Right kidney (tissue), 9 donors: ENCODE measurements at places on chromosomes 16 and 17.

- DNase-seq = no peak
Observed at GRCh38 chr16:73027685-73028111, 20.2 kb downstream of the ZFHX3 start.

DNA sequence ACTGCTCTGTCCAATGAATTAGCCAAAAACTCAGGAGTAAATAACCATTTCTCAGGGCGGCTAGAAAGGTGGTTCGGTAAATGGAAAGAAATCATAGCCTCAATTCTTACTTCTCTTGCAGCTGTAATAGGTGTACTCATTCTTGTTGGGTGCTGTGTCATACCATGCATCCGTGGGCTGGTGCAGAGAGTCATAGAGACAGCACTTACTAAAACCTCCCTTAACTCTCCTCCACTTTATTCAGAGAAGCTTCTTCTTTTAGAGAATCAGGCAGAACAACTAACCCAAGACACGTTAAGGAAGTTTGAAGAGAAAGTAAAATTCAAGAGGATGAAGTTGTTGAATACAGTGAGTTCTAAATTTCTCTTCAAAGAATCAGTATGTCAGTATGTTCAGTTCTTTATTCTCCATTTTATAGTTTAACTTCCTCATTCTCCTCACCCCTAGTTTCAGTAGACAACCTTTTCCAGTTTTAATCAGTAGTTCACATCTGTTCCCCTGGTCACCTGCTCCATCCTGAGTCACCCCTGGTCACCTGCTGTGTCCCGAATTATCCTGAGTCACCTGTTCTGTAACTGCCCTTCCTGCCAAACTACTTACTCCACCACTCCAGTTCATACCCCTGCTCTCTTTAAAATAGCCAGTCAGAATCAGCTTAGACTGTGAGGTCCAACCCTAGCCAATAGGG is 85.9 kb downstream of the EMP2 start:
- DNase-seq = no peak

DNA sequence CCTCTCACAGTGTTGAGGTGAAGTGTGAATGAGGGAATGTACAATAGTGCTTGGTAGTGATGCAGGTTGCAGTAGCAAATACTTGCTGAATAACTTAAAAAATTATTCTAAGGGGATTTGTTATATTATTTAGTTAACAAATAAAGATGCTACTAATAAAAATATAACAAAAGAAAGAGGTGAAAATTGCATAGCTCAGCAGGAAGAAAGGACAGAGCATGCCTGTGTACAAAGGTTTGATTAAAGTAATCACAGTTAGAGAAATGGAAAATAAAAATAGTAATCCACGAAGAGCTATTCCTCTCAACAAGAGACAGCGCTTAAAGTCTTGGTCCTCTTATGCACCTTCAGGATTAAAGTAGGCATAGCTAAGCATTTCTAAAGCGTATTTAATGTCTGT is 11.0 kb downstream of the GOT2 start:
- DNase-seq = no peak

GRCh38 chr17:57948555-57949420 is 6.4 kb downstream of the CUEDC1 start:
- DNase-seq = no peak

- no peak for DNase-seq
Observed at GRCh38 chr17:63116228-63116627, 150.2 kb downstream of the TANC2 start.

DNA sequence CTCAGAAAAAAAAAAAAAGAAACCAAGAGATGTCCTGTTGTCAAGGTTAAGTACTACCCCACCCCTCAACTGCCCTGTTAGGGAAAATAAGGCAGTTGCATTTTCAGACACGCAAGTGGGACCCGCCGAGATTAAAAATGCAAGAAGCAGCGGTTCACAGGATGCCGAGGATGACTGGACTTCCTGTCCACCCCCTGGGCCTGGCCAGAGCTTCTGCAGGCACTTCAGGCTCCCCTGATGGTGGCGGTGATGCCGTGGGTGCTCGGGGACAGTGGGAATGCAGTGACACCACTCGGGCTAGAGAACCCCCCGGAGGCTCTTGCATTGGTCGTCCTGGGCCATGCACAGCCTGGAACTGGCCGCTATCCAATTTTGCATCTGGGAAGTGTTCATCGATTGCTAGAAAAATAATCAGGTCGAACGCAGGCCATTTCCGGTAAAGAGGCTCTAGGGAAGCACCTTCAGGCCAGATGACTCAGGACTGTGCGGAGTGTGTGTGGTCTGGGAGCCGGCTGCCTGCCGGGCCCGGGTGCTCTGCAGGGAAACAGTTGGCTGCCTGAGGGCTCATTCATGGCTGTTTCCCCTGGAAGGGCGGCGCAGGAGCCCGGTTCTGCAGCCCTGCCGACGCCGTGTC is 13.4 kb upstream of the CRISPLD2 start:
- no peak for DNase-seq

DNA sequence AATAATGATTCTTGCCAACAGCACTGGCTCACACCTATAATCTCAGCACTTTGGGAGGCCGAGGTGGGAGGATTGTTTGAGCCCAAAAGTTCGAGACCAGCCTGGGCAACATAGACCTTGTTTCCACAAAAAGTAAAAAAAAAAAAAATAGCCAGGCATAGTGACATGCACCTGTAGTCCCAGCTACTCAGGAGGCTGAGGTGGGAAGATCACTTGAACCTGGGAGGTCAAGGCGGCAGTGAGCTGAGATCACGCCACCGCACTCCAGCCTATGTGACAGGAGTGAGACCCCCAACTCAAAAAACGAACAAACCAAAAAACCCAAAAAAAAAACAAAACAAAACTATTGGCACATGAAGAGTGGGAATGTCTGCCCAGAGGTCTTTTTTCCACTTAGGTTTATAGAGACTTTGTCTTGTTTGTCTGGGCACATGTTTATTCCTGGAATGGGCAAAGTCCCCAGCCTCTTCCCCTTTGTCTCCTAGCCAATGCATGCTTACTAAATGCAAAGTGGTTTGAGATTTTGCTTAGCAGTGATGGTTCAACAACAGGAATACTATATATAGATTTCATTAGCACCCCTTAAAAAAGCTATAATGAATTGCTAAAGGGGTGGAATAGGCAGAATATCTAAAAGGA is 25.9 kb downstream of the NMT1 start:
- no peak for DNase-seq

GRCh38 chr17:74199306-74200092 is 4.0 kb upstream of the RPL38 start:
- DNase-seq = peak; percentile 69

- no peak for DNase-seq
Observed at GRCh38 chr16:75116081-75116910, at the start of gene LDHD. TSS of gene LDHD (minus strand) at chr16:75116780. CDS start at chr16:75116720, 60 bp downstream.

GRCh38 chr17:48236681-48237134 is 129.1 kb downstream of the SNX11 start:
- DNase-seq = no peak

DNA sequence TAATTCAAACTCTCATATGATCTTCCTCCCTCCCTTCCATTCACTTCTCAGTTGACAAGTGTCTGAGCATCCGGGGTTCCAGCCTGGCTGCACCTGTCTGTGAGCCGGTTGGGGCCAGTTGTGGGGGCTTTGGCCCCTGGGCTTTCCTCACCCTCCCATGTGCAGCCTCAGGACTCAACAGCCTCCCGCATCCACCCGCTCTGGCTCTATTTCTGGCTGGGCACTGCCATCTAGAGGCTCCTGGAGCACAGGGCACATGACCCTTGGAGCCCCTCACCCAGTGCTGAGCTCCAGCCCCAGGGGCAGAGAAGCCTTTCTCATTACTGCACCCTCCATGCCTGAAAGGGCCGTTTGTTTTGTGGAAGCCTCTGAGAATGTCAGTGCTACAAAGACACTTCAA is 43.3 kb downstream of the HAPSTR1 start:
- peak; percentile 23 for DNase-seq

DNA sequence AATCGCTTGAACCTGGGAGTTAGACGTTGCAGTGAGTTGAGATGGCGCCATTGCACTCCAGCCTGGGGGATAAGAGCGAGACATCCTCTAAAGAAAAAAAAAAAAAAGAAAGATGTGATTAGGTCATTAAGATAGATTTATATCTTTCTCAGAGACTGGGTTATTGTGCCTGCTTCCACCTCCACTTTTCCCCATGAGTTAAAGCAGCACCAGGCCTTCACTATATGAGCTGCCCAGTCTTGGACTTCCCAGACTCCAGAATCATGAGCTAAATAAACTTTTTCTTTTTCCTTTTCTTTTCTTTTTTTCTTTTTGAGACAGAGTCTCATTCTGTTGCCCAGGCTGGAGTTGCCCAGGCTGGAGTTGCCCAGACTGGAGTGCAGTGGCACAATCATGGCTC is 19.4 kb upstream of the CDH1 start:
- DNase-seq = no peak

DNA sequence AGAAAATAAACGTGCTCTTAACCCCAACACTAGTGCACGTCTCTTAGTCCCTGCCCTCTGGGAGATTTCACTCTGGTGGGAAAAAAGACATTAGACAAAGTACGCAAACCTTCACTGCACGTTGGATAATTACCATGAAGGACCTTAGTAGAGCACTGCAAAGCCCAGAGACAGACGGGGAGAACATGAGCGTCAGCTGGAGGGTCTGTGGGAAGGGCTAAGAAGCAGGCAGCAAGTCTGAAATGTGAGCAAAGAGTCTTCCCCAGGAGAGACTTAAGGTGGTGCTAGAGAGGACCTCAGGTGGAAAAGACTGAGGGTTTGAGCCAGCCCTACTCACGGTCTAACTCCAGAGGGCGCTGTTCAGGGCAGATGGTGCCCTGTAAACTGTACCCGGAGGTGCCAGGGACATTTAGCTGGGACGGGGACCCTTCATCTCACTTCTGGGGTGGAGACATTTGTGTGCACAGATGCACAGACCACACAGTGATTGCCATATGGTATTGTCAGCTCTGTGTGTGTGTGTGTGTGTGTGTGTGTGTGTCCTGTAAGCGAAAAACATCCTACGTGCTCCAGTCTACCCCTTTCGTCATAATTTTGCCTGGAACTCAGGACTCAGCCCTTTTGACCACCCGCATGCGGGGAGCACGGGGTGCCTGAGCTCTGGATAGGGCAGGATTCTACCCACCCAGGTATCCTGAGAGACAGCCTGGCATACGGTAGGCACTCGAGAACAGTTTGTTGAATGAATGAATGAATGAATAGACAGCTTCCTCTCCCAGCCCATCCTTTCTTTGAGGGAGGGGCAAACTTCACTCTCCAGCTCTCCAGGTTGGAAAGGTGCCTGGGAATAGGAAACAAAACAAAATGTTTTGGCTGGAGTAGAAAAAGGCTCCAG is 10.1 kb upstream of the STAC2 start:
- no peak for DNase-seq

- DNase-seq = no peak
Observed at GRCh38 chr16:62177351-62178203, 141.3 kb upstream of the CDH8 start.

DNA sequence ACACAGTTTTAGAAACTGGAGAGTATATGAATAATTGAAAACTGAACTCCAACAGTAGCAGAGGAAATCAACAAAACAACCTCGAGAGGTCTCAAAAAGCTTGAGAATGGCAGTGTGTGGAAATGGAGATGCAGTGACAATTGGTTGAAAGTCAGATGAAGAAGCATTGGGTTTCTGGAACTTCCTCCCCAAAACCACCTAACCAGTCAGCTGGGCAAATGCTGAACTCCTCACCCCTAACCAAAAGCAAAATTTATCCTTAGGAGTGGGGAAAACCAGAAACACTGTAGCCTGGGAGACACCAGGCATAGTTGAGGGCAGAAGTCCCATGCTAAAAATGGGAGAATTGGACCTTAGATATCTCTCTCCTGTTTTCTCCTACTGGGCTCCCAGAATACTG is 109.9 kb downstream of the TANC2 start:
- DNase-seq = no peak

GRCh38 chr17:17570140-17570797 is 21.2 kb downstream of the PEMT start:
- DNase-seq = no peak

GRCh38 chr16:28110479-28110878 is 47.0 kb upstream of the GSG1L start:
- DNase-seq = no peak

- no peak for DNase-seq
Observed at GRCh38 chr16:5070431-5071186, 1.0 kb upstream of the ALG1 start.

- no peak for DNase-seq
Observed at GRCh38 chr17:51362811-51363585, 102.7 kb downstream of the UTP18 start.

DNA sequence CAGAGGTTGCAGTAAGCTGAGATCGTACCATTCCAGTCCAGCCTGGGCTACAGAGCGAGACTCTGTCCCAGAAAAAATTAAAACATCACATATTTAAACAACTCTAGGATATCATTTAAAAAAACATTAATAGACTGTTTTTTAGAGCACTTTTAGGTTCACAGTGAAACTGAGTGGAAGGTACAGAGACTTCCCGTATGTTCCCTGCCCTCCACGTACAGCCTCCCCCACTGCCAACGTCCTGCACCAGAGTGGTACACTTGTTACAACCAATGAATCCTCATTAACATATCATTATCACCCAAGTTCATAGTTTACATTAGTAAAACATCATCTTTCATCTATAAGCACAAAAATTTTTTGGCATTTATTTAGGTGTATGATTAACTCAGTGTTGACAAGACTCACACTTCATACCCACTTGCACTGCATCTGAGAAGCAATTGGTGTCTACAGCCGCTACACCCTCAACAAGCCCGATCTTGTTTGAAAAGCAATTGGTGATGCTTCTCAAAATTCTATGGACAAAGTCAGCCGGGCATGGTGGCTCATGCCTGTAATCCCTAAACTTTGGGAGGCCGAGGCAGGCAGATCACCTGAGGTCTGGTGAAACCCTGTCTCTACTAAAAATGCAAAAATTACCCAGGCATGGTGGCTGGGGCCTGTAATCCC is 39.9 kb upstream of the STH start:
- DNase-seq = no peak

GRCh38 chr17:4853208-4853671 is 20.1 kb downstream of the MINK1 start:
- no peak for DNase-seq

GRCh38 chr17:41417576-41418015 is 6.8 kb downstream of the KRT37 start:
- DNase-seq = no peak

- DNase-seq = no peak
Observed at GRCh38 chr17:75615301-75615700, 17.9 kb upstream of the SMIM5 start.

GRCh38 chr16:2238150-2238837 is 2.0 kb downstream of the DNASE1L2 start:
- DNase-seq = no peak

GRCh38 chr17:44905006-44906000 is 6.1 kb upstream of the EFTUD2 start:
- DNase-seq = no peak

- no peak for DNase-seq
Observed at GRCh38 chr16:2437032-2437790, 8.0 kb downstream of the CCNF start.

DNA sequence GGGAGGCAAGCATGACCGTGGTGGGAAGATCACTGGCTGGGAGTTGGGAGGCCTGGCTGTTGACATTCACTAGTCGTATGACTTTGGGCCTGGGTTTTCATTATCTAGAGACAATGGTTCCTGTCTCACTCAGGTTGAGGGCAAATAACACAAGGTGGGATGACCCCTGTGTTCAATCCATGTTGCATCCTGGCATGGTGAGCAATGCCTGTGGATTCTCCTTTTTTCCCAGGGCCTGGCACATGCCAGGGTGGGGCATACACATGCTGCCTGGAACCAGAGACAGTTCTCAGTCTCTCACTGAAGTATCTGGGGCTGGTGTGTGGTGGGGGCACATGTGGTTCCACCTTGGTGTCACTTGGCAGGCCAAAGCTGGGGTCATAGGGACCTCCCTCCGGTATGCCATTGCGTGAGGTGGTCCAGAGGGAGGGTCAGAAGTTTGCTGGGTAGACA is 5.4 kb downstream of the THRA start:
- no peak for DNase-seq

- DNase-seq = peak; percentile 37
Observed at GRCh38 chr16:8572919-8573724, 17.2 kb downstream of the TMEM114 start.
